Breast epithelium (tissue), 4 donors: ENCODE measurements at places on chromosomes 5 and 9.

GRCh38 chr9:84856181-84856632, 186.7 kb downstream of the NTRK2 start:
- DNase-seq, result no peak

GRCh38 chr5:143542798-143543144, 139.3 kb upstream of the NR3C1 start:
- DNase-seq, result no peak

DNA sequence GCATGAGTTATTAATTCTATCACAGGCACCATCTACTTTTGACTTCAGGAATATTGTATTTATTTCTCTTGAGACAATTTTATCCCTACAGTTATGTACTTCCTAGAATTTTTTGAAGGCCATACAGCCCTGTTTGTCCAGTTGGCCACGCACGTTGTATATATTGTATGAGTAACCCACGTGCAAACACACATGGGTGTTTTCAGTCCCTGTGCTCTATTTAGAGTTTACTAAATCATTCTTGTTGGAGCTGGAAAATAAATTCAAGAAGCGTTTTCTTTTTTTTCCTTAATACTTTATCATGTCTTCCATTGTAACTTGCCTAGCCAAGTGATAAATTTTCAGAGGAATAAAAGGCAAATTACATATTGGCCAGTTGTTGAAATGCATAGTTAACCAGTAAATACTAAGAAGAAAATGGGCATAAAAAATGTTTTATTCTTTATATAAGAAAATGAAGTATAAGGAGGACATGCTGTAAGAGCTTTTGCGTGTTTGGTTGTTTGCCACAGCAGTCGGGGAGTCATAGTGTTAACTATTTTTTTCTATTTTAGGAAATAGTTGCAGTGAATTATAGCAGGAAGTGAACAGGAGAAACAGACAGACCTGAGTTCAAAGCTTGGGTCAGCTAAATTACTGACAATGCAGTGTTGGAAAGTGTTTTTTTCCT, 86.4 kb upstream of the MINAR2 start:
- no peak for DNase-seq

DNA sequence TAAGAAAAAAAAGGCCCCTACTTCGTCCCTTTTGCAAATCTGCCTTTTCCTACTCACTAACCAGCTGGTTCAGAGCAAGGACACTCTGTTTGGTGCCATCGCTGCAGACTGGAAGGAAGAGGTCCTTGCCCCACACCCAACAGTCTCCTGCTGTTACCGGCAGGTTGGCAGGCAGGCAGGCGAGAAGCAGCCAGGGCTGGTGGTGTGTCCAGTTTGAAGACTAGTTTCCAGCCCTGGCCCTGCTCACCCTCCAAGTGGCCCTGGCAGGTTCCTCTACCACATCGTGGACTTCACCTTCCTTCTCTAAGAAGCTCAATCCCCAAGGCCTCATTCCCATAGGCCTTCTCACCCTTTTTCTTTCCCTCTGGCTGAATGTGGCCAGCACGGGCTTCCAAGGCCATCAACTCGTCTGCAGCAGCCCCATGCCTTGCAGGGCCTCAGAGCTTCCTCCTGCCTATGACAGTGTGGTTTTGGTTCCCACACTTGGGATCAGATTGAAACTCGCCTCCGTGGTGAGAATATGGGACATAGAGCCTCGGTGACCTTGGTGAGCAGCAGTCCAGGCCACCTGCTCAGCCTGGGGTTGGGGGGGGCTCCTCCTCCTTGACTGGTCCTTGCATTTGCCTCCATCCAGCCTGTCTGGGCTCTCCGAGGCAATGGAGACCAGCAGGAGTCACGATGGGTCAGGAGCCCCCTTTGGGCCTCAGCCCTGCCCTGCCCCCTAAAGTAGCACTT, 22.9 kb downstream of the TGFBI start:
- DNase-seq, result no peak

GRCh38 chr5:18761801-18762200, 1127.5 kb downstream of the TAF11L14 start:
- DNase-seq, result no peak

- no peak for DNase-seq
Measured at GRCh38 chr9:29958469-29958868, 2385.2 kb upstream of the C9orf72 start.

DNA sequence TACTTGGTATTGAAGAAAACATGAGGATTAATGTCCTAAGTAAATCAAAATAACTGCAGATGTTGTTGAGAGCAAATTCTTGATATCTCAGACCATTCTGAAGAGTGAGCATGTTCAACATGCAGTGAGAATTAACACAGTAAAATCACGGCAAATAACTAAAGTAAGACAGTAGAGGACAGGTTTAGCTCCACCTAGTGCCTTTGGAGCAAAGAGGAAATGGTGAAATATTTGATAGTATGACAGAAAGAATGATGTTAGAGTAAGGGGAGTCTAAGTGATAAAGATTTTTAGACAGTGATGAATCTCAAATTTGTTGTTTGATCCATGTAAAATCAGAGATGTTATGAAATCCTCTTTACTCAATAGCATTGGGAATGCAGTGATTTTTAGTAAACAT, 424.2 kb downstream of the TMEM161B start:
- no peak for DNase-seq

DNA sequence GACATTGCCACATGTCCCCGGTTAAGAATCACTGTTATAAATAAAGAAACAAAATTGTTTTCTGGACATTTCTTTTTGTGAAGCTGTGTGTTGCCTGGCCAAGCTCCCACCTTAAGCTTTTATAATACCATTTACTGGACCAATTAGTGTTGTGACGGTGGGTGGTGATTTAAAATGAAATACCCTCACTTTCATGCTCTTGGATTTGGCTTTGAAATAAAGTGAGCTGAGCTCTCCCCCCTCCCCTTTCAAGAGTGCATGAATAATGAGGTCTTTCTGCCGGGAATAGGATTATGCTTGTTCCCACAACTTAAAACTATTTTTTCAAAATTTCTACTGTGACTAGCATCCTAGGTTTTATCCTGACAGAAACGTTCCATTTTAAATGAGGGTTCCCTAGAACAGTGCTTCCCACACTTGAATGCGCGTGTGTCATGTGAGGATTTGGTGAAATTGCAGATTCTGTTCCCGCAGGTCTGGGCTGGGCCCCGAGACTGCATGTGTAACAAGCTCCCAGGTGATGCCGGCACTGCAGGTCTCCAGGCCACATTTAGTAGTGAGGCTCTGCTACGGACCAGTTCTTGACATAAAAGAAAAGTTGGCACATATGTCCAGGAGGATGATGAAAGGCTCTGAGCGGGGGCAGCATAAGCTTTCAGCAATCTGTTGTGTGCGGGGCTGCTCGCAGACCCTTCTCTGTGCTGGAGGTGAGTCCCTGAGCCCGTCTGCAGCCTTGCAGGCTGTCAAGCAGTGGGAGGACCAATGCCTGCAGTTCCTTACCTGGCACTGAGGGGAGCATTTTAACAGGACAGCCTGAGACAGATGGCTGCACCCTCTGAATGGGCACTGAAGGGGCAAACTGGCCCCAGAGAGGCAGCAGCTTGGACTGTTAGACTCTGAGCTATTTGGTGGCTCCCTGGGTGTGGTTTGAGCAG, 24.4 kb downstream of the IQGAP2 start:
- no peak for DNase-seq

DNA sequence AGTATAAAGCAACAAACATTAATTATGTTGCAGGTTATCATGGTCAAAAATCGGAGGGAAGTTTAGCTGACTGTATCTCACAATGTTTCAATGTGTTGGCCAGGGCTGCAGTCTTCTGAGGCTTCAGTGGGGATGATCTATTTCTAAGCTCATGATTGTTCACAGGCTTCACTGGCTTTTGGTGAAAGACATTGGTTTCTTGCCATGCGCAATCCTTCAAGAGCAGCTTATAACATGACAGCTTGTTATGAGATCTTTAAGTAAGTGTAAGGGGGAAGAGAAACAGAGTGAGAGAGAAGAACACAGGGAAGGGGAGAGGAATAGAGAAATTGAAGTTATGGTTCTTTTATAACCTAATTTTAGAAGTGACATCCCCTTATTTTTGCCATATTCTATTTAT, 385.9 kb upstream of the CHD1 start:
- DNase-seq, result no peak

- DNase-seq, result peak; percentile 13
Measured at GRCh38 chr5:1006656-1007071, 1.9 kb upstream of the NKD2 start.

GRCh38 chr9:123355761-123356431, at the start of gene CRB2:
Gene CRB2 (plus strand): TSS chr9:123356197. CDS start chr9:123356261, 64 bp downstream.
- DNase-seq, result no peak

GRCh38 chr5:106397700-106398099, 1273.0 kb downstream of the EFNA5 start:
- no peak for DNase-seq

- DNase-seq, result peak; percentile 14
Measured at GRCh38 chr9:114060711-114061110, 17.4 kb downstream of the AMBP start.

DNA sequence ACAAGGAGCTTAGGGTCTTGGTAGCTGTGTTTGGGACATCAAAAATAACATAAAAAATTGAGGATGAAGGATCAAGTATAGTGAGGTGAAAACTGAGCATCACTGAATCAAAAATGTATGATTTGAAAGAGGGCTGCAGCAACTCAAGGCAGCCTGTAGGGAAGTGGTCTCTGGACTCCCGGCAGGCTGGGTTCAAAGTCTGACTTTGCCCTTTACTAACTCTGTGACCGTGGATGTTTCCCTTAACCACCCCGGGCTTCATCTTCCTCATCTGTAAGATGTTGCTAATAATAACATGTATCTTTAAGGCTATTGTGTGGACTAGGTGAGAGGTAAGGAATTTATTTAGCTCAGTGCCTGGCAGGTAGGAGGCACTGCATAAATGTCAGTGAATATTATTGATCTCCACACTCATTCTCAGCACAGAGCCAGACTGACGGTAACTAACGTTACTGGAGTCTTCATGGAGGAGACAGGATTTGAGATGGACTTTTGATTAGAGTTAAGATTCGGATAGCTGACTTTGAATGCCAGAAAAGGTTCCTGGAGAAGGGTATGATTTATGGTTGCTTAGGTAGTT, 367.3 kb downstream of the NDUFS4 start:
- no peak for DNase-seq

DNA sequence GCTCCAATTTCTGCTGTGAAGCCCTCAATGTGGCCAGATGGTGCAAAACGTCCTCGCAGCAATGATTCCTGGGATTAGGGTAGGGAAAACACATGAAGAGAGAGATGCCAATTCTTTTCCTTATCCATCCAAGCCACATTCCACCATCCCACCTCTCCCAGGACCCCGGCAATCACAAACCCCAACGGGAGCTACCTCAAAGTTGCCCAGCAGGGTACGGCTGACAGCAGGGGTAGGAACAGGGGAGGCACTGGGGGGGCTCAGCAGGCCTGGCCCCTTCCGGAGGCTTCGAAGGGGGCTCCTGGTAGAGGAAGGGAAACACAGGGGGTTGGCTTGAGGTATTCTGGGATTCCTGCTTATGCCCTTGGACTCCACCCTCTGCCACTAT, 3.4 kb upstream of the STOML2 start:
- no peak for DNase-seq

GRCh38 chr5:89236900-89237299, 353.9 kb upstream of the MEF2C start:
- DNase-seq, result no peak

DNA sequence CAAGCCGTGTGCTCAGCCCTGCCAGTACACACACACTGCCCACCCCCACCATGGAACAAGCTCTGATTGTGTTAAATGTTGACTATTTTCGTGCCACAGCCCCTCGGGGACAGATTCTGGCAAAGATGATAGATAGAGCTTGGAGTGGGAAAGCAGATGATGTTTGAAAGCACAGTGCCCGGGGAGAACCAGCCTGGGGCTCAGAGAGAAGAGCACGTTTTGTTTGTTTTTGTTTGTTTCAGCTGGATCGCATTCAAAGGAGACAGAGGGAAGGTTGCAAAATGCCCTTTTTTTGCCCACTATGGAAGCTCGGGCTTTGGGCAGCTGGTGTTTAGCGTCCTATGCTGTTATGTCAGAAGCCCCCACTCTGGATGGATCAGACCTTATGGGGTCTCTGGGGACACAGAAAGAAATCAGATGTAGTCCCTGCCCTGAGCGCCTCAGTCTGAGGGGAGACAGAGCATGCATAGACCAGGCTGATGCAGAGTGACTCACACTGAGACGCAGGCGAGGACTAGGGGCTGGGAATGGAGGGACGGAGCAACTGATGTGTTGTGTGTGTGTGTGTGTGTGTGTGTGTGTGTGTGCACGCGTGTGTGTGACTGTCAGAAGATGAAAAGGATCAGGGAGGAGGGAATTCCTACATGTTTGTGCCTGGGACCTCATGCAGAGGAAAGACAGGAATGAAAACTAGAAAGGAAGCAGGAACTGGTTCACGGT, 229.7 kb downstream of the MELK start:
- DNase-seq, result no peak

DNA sequence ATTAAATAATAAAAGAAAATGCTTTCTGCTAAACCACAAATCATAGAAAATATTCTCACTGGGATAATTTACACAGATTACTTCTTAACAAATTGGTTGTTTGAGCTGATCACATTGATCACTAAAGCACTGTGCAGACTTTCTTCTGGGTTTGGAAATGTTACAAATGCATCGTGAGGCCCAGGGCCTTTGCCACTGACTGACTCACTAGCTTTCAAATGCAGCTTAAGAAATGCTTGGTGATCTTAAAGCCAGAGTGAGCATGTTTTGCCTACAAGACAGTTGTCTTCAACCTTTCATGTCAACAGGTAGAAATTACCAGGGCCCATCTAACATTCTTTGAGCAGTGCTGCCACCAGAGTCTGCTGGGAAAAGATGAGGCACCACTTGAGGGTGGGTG, 252.3 kb upstream of the ADRA1B start:
- DNase-seq, result no peak

DNA sequence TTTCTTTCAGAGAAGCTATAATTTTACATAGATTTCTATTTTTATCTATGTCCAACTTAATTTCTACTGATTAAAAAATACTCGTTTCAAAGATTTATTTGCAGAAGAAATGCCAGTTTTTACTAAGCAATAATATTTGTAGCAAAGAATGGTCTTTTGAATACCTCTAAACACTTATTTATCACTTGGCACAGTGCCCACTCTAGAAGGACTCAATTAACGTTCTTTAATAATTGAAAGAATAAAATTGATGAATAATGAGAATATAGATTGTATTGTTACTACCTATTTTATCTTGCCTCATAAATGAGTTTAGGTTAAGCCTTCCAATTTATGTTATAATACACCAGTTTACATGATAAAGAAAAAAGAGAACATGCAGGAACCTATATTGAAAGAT, 889.7 kb upstream of the CDH9 start:
- no peak for DNase-seq

DNA sequence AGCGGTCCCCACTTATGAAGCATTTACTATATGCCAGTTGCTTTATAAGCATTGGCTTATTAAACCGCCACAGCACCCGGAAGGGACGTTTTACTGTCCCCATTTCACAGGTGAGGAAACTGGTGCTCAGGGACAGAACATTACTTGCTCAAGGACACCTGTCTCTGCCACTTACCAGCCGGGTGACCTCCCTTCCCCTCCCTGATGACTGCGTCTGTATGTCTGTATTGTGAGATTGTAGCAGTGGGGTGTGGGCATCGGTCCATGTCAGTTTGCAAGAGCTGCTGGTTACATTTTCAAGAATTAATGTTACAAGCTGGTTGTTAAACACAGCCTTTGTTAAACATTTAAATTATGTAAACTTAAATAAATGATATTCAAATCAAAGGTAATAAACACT, 77.6 kb upstream of the LMX1B start:
- no peak for DNase-seq
